Activated CD4-positive, alpha-beta T cell treated with anti-CD3 and anti-CD28 coated beads, Interleukin-2, amount 10 ng/mL, durations not matched to agents 7 days and 5 days (primary cell): ENCODE measurements at places on chromosomes 1 and 21. TPM values are rescaled to one million over a fixed set of nuclear protein-coding genes. Genes with fewer than 3 reads are reported as not detected.

GRCh38 chr1:242784084-242784483, 259.6 kb upstream of the PLD5 start:
- H3K4me1 ChIP-seq = no peaks in the 10 kb centered on the region
- no peaks in the 10 kb centered on the region for H3K36me3 ChIP-seq
- no peak for DNase-seq
- H3K27ac ChIP-seq = no peak overlapping the region
- no peaks in the 10 kb centered on the region for H3K27me3 ChIP-seq
- H3K4me3 ChIP-seq = no peak overlapping the region

DNA sequence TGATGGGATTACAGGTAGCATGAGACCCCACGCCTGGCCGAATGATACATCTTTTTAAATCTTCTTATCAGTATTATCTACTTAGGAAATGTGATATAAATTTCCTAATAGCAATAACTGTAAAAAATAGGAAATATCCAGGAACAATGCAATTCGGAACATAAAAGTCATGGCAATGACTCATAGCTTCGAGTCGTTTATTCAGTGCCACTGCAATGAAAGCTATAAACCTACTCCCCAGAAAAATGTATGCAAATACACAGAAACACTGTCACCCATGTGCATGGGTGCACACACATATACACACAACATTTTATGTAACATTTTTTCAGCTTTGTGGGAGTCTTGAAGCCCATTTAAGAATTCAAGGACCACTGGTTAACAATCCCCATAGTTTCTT, 194.6 kb downstream of the PATJ start:
- no peaks in the 10 kb centered on the region for H3K36me3 ChIP-seq
- no peak overlapping the region for H3K27ac ChIP-seq
- no peaks in the 10 kb centered on the region for H3K4me1 ChIP-seq
- no peak overlapping the region for H3K4me3 ChIP-seq
- H3K27me3 ChIP-seq = no peaks in the 10 kb centered on the region

- peaks cover 60% of the 10 kb centered on the region for H3K27me3 ChIP-seq
- no peak overlapping the region for H3K27ac ChIP-seq
- no peak overlapping the region for H3K4me3 ChIP-seq
- peaks cover 11% of the 10 kb centered on the region for H3K4me1 ChIP-seq
- H3K36me3 ChIP-seq = no peaks in the 10 kb centered on the region
Measured at GRCh38 chr1:8023287-8023994, 2.7 kb downstream of the ERRFI1 start.

DNA sequence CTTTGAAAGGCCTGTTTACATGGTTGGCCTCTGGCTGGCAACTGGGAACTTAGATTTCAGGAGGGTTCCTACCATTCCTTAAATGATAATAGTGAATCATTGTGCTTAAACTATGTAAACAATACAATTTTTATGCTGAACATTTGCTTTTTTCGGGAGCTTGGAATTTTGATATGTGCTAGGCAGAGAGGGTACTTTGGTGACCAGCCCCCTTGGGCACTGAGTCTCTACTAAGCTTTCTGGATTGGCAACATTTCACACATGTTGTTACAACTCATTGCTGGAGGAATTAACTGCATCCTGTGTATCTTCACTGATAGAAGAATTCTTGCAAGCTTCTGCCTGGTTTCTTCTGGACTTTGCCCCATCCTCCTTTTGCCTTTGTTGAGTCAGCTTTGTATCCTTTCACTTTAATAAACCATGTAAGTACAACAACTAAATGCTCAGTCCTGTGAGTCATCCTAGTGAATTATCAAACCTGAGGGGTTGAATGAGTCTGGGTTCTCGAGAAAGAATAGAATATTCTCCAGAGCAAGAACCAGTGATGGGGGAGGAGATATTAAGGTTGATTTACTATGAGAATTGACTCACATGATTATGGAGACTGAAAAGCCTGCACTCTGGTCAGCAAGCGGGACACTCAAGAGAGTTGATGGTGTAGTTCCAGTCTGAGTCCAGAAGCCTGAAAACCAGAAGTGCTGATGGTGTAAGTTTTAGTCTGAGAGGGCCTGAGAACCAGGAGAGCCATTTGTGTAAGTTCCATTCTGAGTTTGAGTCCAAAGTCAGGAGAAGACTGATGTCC, 3.1 kb upstream of the SLC16A4 start:
- H3K4me3 ChIP-seq = no peak overlapping the region
- no peak overlapping the region for H3K27ac ChIP-seq
- H3K36me3 ChIP-seq = peaks cover 20% of the 10 kb centered on the region

- H3K4me3 ChIP-seq = no peak overlapping the region
- H3K27me3 ChIP-seq = peaks cover 3% of the 10 kb centered on the region
- no peaks in the 10 kb centered on the region for H3K4me1 ChIP-seq
- H3K36me3 ChIP-seq = no peaks in the 10 kb centered on the region
- no peak for DNase-seq
Measured at GRCh38 chr21:29726044-29726443, 213.8 kb downstream of the GRIK1 start.

GRCh38 chr1:107604825-107605224, 360.2 kb downstream of the VAV3 start:
- no peaks in the 10 kb centered on the region for H3K4me1 ChIP-seq
- no peak for DNase-seq
- H3K27ac ChIP-seq = no peak overlapping the region
- no peaks in the 10 kb centered on the region for H3K36me3 ChIP-seq
- no peaks in the 10 kb centered on the region for H3K27me3 ChIP-seq

DNA sequence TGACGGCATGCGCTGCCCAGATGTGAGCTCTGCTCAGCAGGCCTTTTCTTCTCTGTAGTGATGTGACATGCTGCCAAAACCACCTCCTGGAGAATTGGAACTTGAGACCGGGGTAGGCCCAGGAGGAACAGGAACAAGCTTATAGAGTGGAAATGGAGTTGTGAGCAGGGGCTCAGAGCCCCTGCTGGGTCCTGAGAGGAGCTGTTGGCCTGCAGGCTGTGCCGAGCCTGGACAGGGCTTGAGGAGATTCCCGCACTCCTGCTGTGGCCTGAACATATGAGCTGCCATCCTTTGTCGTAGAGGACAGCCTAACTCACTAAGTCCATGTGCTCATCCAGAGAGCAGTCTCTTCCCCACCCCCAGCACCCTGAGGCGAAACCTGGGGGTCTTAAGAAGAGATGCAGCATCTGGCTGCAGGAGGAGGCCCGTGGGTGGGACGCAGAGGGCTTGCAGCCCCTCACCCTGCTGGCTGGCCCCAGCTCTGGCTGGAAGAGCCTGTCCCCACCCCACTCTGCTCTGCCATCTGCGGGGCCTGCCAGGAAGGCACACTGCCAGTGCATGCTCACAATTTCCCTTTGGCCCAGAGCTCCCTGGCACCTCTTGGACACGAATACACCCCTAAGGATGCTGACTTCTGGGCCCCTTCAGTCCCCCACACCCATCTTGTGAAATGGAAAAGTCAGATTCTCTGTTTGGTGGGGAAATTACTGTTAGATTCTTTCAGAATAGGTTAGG, 42.5 kb downstream of the PTPRF start:
- H3K27me3 ChIP-seq = no peaks in the 10 kb centered on the region
- H3K4me1 ChIP-seq = no peaks in the 10 kb centered on the region
- no peak overlapping the region for H3K27ac ChIP-seq

DNA sequence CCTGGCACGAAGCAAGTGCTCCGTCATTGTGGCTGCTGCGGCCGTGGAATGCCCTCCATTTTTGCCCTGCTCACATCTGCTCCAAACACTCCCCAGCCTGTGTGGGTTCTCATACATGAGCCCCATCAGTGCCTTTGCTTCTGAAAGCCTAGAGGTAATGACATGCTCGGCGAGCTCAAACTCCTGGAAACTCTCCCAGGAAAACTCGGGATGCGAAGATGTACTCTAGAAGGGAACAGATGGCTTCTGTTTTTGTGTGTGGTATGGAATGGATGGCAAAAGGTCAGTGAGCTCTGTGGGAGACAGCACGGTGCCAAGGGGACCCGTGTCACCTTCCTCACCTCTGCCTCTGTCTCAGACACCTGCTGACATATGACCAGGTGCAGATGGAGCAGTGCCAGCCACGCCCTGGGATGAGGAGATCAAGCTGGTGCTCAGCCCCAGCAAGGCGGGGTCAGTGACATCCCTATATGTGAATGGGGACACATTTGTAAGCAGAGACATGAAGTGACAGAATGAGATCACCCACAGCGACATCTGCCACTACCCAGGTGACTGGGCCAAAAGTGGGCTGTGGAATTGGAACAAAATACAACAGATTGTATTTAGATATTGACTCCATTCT, 84.1 kb upstream of the COX20 start:
- DNase-seq = no peak
- H3K36me3 ChIP-seq = no peaks in the 10 kb centered on the region
- H3K4me1 ChIP-seq = no peaks in the 10 kb centered on the region
- no peaks in the 10 kb centered on the region for H3K27me3 ChIP-seq

- peaks cover 6% of the 10 kb centered on the region for H3K4me1 ChIP-seq
- no peaks in the 10 kb centered on the region for H3K27me3 ChIP-seq
- H3K27ac ChIP-seq = no peak overlapping the region
- peaks cover 2% of the 10 kb centered on the region for H3K36me3 ChIP-seq
- DNase-seq = no peak
- no peak overlapping the region for H3K4me3 ChIP-seq
Measured at GRCh38 chr1:162541619-162542141, 19.8 kb upstream of the UAP1 start.

GRCh38 chr1:11646317-11646716, 7.9 kb downstream of the FBXO2 start:
- H3K27me3 ChIP-seq = peaks cover 8% of the 10 kb centered on the region
- H3K36me3 ChIP-seq = no peaks in the 10 kb centered on the region
- DNase-seq = no peak

DNA sequence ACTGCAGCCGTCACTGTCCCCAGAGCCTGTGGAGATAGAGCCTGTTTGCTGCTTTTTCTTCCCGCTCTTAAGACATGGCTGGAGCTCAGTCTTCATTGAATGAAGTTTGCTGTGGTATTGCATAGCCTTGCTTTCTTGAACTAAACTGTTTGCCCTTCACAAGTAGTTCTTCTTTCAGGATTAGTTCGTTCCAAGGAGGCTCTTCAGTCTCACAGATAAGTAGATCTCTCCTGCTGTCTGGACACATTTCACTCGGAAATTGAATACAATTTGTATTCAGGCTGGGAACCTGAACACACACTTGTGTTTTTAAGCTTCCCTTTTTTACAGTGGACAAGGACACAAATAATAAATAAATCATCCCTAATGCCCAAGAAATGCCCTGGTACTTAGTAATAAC, 34.7 kb downstream of the IFNAR1 start:
- H3K36me3 ChIP-seq = peaks cover 25% of the 10 kb centered on the region
- H3K27ac ChIP-seq = no peak overlapping the region
- no peaks in the 10 kb centered on the region for H3K27me3 ChIP-seq
- peaks cover 38% of the 10 kb centered on the region for H3K4me1 ChIP-seq
- no peak for DNase-seq

GRCh38 chr1:16921391-16922185, at the start of gene CROCC:
TSS of gene CROCC (plus strand) at chr1:16921931. CDS start at chr1:16922019, 88 bp downstream.
- peak within 1 kb of the TSS; percentile 55 for H3K27ac ChIP-seq
- no peaks in the 10 kb centered on the region for H3K36me3 ChIP-seq
- peaks cover 26% of the 10 kb centered on the region for H3K4me1 ChIP-seq

GRCh38 chr1:47434051-47434842, 3.6 kb upstream of the FOXD2 start:
- peaks cover 46% of the 10 kb centered on the region for H3K4me1 ChIP-seq
- DNase-seq = no peak
- H3K36me3 ChIP-seq = peaks cover 32% of the 10 kb centered on the region

GRCh38 chr21:46181436-46181835, 2.8 kb downstream of the SPATC1L start:
- H3K27ac ChIP-seq = no peak overlapping the region
- H3K36me3 ChIP-seq = no peaks in the 10 kb centered on the region
- no peak for DNase-seq
- H3K27me3 ChIP-seq = peaks cover 11% of the 10 kb centered on the region

DNA sequence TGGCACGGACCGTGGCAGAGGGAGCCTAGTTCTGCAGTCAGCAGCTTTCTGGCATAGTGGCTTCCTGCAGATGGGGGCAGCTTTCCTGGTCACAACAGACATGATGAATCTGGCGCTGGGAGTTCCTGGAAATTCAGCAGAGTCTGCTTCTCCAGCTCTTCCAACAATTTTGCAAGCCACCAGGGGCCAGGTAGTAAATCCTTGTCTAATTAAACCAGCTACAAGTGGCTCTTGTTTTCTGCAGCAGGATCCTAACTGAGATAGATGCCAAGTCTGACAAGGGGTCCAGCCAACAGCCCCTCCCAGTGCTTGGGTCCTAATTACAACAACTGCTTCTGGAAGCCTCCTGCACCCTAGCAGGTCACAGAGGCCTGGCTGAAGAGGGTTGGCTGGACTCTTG, 35.8 kb downstream of the TRIM62 start:
- H3K27ac ChIP-seq = no peak overlapping the region
- H3K4me3 ChIP-seq = no peak overlapping the region
- DNase-seq = no peak
- peaks cover 4% of the 10 kb centered on the region for H3K4me1 ChIP-seq

DNA sequence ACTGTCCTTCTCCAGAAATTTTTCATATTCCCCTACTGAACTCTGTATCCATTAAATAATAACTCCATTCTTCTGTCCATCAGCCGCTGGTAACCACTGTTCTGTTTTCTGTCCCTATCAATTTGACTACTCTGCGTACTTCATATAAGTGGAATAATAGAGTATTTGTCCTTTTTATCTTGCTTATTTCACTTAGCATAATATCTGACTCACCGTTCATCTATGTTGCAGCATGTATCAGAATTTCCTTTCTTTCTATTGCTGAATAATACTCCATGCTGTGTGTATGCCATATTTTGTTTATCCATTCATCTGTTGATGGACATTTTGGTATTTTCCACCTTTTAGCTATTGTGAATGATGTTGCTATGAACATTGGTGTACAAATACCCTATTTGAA, 71.9 kb downstream of the CEP350 start:
- H3K27me3 ChIP-seq = no peaks in the 10 kb centered on the region
- DNase-seq = no peak
- H3K27ac ChIP-seq = no peak overlapping the region
- no peak overlapping the region for H3K4me3 ChIP-seq

The MARK1 gene
- not detected for total RNA-seq

The LCA5L gene
- total RNA-seq = not detected

The CFHR4 gene
- total RNA-seq = not detected

The HRNR gene
- not detected for total RNA-seq

The SEC16B gene
- not detected for total RNA-seq

The KCNQ4 gene
- 0.23 TPM for total RNA-seq

The PRAMEF8 gene
- total RNA-seq = not detected

The CR1L gene
- not detected for total RNA-seq

The TRAF3IP3 gene
- 426 TPM for total RNA-seq

The MROH7 gene
- total RNA-seq = not detected
